ENCODE measurements at places on chromosomes 16 and 17. TPM values are rescaled to one million over a fixed set of nuclear protein-coding genes. Genes with fewer than 3 reads are reported as not detected.

The KRTAP17-1 gene
- not detected for total RNA-seq

The UBE2I gene
- 323 TPM for total RNA-seq

- no peak for DNase-seq
Observed at GRCh38 chr16:5790512-5790911, 692.9 kb upstream of the EEF2KMT start.

GRCh38 chr16:49365711-49366509 is 7.7 kb upstream of the C16orf78 start:
- peak; percentile 63 for DNase-seq

GRCh38 chr17:76830987-76831715 is 37.1 kb upstream of the MGAT5B start:
- no peak for DNase-seq

The PERCC1 gene
- not detected for total RNA-seq

GRCh38 chr16:76527244-76527643 is 250.0 kb downstream of the CNTNAP4 start:
- no peak for DNase-seq

- DNase-seq: no peak
Observed at GRCh38 chr17:40821536-40821935, 878 bp downstream of the KRT10 start.

The KLHL10 gene
- total RNA-seq: not detected

DNA sequence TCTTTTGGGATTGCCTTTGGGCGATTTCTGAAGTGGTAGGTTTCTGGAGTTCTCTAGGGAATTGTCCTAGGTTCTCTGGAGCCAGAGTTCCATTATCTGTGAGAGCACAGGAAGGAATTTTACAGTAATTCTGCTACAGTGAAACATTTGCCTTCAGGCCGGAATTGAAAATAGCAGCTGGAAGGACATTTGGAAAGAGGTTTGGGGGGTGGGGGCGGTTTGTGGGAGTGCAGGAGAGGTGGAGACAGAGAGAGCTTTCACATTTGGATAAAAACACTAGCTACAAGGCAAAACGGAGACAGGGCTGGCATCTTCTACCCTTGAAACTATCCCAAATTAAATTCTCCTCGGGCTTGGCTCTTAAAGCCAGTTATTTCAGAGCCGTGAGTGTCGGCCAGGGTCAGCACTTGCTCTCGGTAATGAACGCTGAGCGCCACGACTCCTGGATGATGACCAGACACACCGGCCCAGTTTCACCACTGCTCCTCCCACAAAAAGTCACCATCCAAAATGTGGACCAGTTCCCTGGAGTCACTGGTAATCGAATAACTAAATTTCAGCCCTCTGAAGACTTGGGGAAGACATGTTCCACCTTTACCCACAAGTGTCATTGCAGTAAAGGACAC is 67.7 kb upstream of the TANC2 start:
- DNase-seq: no peak

The NEUROD2 gene
- not detected for total RNA-seq

Measured in OCI-LY7 (cell line).